Osteoblast (primary cell): ENCODE measurements at places on chromosomes 12 and 14. TPM values are rescaled to one million over a fixed set of nuclear protein-coding genes. Genes with fewer than 3 reads are reported as not detected.
A peak's percentile ranks its signal among the peaks of the same experiment; 100 is the strongest.

- DNase-seq, result no peak
Observed at GRCh38 chr12:69898236-69898635, 73.2 kb downstream of the MYRFL start.

GRCh38 chr12:51932218-51933076, 19.1 kb upstream of the ACVR1B start:
- no peak for DNase-seq

- DNase-seq, result no peak
Observed at GRCh38 chr12:92482599-92482998, 220.2 kb upstream of the PLEKHG7 start.

GRCh38 chr12:21962236-21962635, 21.0 kb upstream of the ABCC9 start:
- no peak for DNase-seq

- DNase-seq, result peak; percentile 80
Observed at GRCh38 chr12:123149088-123149487, 1.8 kb downstream of the PITPNM2 start.

GRCh38 chr14:29906256-29906870, 21.3 kb downstream of the PRKD1 start:
- DNase-seq, result peak; percentile 59

DNA sequence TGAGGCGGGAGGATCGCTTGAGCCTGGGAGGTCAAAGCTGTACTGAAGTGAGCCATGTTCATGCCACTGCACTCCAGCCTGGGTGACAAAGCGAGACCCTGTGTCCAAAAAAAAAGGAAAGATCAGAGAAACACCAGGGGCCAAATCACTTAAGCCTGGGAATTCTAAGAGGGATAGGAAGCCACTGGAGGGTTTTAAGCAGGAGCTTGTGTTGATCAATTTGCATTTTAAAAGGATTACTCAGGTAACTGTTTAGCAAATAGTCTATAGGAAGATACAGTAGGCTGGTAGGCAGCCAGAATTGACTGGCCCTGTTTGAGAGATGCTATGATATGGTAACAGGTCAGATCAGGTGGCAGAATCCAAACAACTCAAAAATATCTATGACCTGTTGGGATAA, 162.7 kb downstream of the SPTSSA start:
- DNase-seq, result no peak

DNA sequence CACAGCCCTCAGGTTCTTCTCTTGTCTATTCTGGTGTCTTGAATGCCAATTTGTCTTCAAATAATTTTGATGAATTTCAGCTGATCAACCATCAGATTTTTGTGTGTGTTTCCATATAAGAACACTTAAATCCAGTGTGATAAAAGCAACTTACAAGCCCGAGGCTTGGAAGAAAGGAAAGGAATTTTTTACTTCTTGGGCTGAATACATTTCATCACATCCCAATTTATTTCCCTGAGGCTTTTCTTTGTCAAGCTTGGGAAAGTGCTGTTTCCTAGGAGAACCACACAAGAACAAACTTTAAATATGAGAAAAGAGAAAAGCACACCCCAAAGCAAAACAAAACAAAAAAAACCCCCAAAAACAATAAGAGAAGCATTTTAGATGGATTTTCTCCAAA, 26.6 kb downstream of the GPRC5D start:
- DNase-seq, result no peak

- DNase-seq, result no peak
Observed at GRCh38 chr12:49288412-49288853, 6.5 kb upstream of the PRPH start.

DNA sequence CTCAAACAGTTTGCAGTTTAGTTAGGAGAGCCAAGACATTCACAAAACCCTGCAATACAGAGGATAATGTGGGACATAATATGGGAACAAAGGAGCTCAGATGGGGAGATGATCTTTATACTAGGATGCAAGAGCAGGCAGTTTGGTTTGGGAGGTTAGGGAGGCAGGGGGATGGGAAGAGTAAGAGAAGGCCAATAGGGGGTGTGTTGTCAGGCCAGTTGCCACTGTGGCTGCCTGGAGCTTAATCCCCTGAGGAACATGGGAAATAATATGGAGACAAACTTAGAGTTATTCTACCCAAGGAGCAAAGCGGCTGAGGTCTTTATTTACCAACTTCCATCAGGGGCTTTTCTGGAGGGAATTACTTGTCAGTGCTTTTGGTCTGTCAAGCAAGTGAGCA, 10.0 kb upstream of the CSRP2 start:
- DNase-seq, result no peak

GRCh38 chr12:94948232-94948810, 55.2 kb downstream of the NDUFA12 start:
- DNase-seq, result no peak

GRCh38 chr12:93785249-93786010, 108.3 kb downstream of the CRADD start:
- peak; percentile 47 for DNase-seq

DNA sequence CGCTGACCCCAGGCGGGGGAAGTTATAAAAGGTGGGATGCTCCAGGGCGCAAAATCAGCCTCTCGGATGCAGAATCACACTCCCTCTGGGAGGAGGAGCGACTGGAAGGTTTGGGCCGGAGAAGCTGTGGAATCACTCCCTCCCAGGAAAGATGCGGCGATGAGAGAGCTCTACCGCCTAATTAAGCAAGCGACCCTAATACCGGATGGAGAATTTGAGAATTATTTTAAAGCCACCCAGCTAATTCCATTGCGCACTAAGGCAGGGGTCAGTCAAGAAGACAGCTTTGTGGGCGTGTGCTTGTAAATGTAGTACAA, 1.9 kb downstream of the COL2A1 start:
- no peak for DNase-seq

DNA sequence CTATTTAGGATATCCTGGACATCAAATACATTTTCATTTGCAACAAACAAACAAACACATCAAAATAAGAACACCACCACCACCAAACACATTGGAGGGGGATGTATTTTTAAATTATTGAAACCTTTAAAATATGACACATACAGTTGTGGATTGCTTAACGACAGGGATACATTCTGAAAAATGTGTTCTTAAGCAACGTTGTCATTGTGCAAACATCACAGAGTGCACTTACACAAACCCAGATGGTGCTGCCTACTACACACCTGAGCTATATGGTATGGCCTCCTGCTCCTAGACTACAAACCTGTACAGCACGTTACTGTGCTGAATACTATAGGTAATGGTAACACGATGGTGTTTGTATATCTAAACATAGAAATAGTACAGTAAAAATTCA, 19.4 kb downstream of the PYGL start:
- no peak for DNase-seq

GRCh38 chr12:95601091-95601961, 50.0 kb upstream of the USP44 start:
- DNase-seq, result peak; percentile 66

DNA sequence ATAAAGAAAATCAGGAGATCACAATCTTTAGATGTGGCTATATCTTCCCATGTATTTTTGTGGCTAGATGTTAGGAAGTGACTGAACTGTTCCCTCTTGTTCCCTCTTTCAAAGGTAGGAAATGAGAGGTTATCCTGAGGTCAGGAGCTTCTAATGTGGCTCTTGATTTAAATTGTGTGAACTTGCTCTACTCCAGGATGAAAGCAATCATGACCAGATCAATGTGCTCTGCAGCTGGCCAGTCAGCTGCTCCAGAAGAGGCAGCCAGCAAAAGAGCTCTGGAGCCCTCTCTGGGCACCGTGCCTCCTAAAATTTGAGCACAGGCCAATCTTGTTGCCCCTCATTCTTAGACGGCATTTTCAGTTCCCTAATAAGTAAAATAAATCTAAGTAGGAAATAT, 32.0 kb downstream of the CDK17 start:
- DNase-seq, result no peak

GRCh38 chr12:116916122-116916521, 5.4 kb downstream of the FBXW8 start:
- peak; percentile 47 for DNase-seq

- no peak for DNase-seq
Observed at GRCh38 chr12:101490286-101490920, 15.3 kb downstream of the SPIC start.

DNA sequence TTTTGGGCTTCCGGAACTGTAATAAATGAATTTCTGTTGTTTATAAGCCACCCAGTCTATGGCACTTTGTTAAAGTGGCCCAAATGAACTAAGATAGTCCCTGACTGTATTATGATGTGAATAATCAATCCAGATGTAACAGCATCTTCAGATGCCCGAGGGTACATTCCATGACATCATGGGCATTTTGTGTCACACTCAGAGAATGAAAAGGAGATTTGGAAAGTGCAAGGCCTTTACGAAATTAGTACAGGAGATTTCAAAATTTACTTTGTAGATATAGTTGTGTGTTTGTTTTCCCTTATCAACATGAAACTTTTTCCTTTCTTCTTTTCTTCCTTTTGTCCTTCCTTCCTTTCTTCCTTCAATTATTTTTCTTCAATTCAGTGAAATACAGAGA, 54.2 kb upstream of the AMIGO2 start:
- DNase-seq, result no peak

- DNase-seq, result no peak
Observed at GRCh38 chr12:3417113-3417512, 73.9 kb upstream of the PRMT8 start.

DNA sequence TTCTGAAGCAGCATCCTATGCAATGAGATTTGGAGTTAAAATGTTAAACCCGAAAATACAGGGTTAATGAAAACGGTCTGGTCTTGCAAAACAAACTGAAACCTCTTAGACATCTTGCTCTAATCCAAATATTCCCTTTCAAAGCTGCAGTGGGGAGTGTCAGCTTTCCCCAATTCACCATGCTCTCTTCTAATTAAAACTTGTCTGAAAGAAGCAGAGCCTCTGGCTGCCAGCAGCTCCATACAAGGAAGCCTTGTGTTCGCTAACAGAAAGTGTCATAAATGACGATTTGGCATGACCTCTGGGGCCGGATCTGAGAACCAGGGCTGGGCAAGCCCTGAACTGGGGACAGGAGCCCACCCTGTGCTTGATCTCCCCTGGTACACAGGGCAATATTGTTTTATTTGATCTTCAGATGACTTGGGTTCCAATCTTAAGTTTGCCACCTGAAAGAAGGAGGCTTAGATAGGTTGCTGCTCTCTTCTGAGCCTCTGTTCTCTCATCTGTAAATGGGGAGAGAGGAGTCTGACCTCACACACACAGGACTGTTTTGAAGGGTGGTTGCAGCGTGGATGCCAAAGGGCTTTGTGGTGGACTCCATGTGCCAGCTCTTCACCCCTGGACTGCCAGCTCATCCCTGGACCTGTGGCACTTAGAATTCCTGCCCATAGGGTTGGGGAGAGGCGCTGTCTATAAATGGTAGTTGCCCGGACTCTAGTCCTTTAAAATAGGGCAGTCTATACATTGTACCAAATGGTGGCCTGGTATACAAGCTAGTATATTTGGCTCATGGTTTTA, 7.8 kb downstream of the KMT5A start:
- peak; percentile 80 for DNase-seq

GRCh38 chr14:63928744-63929174, 76.0 kb downstream of the SYNE2 start:
- DNase-seq, result no peak

- peak; percentile 65 for DNase-seq
Observed at GRCh38 chr12:3171195-3171591, 94.0 kb downstream of the TSPAN9 start.

- DNase-seq, result no peak
Observed at GRCh38 chr12:69123919-69124638, 115.3 kb upstream of the CPSF6 start.

The TAS2R19 gene
- 5.0 and 7.6 TPM in 2 replicates for total RNA-seq

The ANKRD33 gene
- not detected in 2 replicates for total RNA-seq

The BCL11B gene
- total RNA-seq, result 0.36 and 0.88 TPM in 2 replicates

The RNASE9 gene
- not detected in 2 replicates for total RNA-seq

The GNB3 gene
- 1.4 and 2.7 TPM in 2 replicates for total RNA-seq

The ST8SIA1 gene
- 6.2 TPM in 2 replicates for total RNA-seq

The MYO1H gene
- total RNA-seq, result 1.5 TPM in 1 of 2 replicates, not detected in the other

The ADGRD1 gene
- total RNA-seq, result 0.29 and 0.72 TPM in 2 replicates

The AMDHD1 gene
- 0.29 and 0.36 TPM in 2 replicates for total RNA-seq

The HCAR2 gene
- total RNA-seq, result not detected in 2 replicates

The NGB gene
- not detected in 2 replicates for total RNA-seq

The GPD1 gene
- under 0.01 TPM in 1 of 2 replicates, not detected in the other for total RNA-seq

The C12orf56 gene
- under 0.01 and 0.36 TPM in 2 replicates for total RNA-seq

The TMTC1 gene
- 50.3 and 69.2 TPM in 2 replicates for total RNA-seq

The PAH gene
- total RNA-seq, result not detected in 2 replicates

The FGF23 gene
- total RNA-seq, result not detected in 2 replicates

The ASB2 gene
- total RNA-seq, result 0.88 and 1.1 TPM in 2 replicates
